RKO (cell line): ENCODE measurements at places on chromosomes 3 and 15.

DNA sequence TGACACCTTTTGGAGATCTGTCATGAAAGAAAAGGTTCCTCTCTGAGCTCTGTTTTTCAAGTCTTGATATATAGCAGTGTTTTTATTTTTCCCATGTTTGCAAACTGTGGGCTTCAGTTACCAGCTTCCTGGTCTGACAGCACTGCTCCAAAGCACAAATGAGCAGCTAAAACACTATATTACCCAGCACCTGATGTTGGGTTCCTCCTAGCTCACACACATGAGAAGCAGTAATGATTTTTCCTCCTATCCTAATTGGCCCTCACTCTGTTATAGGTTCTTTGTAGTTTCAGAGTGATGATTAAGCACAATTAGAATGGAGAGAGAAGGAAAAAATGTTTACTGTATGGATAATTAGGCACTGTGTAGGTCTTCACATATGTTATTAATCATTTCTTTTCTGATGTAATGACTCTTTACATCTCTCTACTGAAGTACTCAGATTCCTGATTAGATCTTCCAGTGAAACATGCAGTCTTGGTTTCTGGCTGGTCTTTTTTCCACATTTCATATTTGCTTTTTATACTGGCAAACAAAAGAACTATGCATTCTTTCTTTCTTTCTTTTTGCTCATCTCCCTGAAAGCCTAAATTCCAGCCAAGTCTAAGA, 939.7 kb downstream of the NSUN3 start:
- no peak for DNase-seq

DNA sequence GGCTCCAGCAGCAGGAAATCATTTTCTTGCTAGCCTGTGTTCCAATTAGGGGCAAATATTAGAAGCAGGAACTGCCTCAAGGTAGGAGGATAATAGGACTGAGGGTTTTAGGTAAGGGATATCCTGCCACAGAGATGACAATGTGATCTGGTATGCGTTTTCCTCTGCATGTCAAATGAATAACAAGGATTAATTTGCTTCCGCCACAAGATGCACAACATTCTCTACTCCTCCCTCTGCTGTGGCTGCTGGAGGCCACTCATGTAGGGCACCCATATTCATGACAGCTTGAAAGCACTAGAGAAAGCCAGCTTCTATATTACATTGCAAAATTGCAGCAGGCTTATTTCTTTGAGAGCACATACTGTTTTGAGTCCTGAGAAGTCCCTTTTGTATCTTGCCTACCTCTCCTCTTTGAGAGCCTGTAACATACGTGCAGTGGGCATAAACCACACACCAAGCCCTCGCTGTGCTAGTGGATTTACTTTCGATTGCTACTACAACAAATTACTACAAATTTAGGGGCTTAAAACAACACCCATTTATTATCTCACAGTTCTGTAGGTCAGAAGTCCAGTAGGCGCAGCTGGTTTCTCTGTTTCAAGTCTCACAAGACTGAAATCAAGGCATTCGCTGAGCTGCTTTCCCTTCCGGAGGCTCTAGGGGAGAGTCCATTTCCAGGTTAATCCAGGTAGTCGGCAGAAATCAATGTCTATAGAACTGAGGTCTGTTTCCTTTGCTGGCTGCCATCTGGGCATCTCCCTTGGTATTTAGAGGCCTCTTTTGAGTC, 5.9 kb upstream of the CD47 start:
- DNase-seq, result no peak

DNA sequence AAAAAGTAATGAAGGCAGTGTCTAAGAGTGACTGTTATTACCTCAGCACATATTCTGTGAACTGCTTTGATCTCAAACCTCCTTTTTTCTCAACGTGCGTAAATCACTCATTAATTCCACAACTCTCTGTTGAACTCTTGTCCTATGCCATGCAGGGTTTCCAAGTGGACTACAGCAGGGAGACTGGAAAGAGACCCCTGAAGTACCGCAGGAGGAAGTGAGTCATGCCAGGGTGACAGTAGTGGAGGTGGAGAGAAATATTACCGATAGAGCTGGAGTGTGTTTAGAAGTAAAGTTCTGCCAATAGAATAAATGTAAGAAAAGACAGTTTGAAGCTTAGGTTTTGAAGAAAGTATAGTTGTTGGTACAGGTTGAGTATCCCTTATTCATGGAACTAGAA, 908.9 kb downstream of the ROBO1 start:
- DNase-seq, result no peak

- peak; percentile 61 for DNase-seq
Measured at GRCh38 chr3:184727357-184728009, 15.6 kb upstream of the MAGEF1 start.

- DNase-seq, result no peak
Measured at GRCh38 chr3:22620498-22620897, 582.6 kb upstream of the UBE2E2 start.

DNA sequence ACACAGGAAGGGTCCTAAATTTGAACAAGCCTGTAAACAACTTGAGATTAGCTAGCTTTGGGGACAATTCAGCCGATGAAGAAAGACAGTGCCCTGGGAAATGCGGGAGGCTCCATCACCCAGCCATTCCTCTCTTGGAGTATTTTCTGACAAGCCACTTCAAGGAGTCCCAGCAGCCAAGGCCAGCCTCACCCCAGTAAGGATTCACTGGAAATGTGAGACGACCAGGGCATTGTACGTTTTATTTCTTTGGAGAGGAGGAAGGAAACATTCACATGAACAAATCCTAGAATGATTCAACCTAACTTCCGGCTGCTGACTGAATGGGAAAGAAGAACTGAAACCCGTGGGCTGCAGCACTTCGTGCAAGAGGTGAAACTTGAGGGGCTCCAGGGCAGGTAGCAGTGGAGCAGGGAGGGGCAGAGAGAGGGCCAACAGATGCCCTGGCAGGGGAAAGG, 116.4 kb upstream of the ARHGEF3 start:
- no peak for DNase-seq

GRCh38 chr15:68576235-68576892, 2.4 kb upstream of the CORO2B start:
- no peak for DNase-seq
